ENCODE measurements at places on chromosomes 4 and X.

- DNase-seq: no peak
Measured at GRCh38 chrX:1351981-1352714, 15.6 kb downstream of the IL3RA start.

DNA sequence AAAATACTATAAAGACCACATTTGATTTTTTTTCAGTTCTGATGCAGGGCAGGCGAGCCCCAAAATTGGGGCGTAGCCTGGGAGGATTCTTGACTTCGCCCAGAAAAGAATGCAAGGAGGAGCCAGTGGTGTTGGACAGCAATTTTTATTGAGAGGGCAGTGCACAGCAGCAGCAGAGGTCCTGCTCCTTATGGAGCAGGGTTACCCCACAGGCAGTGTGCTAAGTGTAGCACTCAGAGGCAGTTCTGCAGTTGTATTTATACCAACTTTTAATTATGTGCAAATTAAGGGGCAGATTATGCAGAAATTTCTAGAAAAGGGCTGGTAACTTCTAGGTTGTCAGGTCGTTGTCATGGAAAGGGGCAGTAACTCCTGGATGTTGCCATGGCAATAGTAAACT is 69.9 kb downstream of the GASK1B start:
- DNase-seq: no peak

GRCh38 chrX:44705817-44706551 is 137.8 kb upstream of the DUSP21 start:
- no peak for DNase-seq

- no peak for DNase-seq
Measured at GRCh38 chrX:22325096-22325495, 52.4 kb downstream of the CBLL2 start.

DNA sequence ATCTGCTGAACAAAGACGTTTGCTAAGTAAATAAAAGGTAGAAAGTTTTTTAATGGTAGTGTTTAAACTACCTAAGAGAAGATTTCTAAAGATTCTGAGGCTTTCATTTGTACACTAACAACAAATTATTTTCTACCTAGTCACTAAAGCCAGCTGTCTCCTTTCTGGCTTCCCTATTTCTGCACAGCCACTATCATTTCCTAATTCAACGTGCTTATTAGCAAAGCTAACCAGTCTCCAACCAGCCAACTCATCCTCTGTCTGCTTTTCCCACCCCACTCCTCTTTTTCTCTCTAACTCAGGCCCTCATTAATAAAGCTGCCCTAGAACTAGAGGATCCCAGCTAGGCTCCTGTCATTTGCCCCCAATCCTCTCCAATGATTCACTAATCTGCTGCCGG is 118.2 kb downstream of the ZNF827 start:
- DNase-seq: no peak

GRCh38 chr4:168707205-168707604 is 210.4 kb downstream of the PALLD start:
- DNase-seq: no peak

- DNase-seq: no peak
Measured at GRCh38 chr4:40434126-40434687, 99.1 kb downstream of the CHRNA9 start.

- DNase-seq: no peak
Measured at GRCh38 chrX:53317365-53318069, 36.1 kb upstream of the IQSEC2 start.

- no peak for DNase-seq
Measured at GRCh38 chr4:62495032-62495431, 1294.9 kb downstream of the ADGRL3 start.

- no peak for DNase-seq
Measured at GRCh38 chr4:113071274-113071673, 21.8 kb downstream of the ANK2 start.

GRCh38 chrX:78066110-78066509 is 37.9 kb upstream of the PGK1 start:
- DNase-seq: no peak

DNA sequence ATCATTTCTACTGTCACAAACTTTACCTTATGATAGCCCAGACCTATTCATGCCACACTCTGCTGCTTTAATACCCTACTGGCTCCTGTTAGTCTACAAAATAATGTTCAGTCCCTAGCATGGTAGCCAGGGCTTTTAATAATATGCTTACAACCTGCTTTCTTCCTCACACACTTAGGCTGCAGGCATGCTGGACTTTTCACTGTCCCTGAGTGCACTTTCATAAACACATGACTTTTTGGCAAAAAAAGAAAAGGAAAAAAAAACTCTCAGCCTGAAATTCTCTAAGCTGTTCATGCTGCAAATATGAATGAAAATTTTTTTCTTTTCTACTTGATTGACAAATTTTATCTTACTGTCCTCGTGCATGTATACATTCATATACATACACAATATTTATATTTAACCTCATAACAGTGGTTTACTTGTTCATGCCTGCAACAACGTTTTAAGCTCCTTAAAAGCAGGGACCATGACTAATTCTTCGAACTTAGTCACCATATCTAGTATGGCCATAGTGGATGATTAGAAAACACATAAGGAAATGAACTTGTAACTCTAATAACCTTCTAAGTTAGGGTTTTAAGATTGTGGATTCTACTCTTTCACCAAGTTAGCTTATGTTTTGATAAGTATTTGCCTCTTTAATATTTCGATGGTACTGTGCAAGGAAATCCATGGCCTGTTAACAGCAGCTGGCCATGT is 229.5 kb downstream of the SPCS3 start:
- no peak for DNase-seq

DNA sequence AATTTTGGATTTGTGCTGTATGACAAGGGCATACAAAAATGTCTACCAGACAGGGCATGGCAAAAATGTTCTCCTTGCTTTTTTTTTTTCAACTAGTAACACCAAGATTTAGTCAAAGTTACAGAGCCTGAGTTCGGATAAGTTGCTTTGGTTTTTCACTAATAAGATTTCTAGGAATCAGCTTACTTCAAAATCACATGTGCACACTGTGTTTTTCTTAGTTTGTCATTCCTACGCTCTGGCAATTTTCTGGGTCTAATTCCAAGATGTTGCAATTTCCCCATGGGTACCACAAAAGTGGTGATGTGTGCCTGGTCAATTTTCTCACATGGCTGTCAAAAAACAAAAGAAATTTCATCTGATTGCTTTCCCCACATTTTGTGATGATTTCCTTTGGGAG is 6.3 kb downstream of the C1QTNF7 start:
- DNase-seq: no peak

- DNase-seq: no peak
Measured at GRCh38 chrX:136762820-136763452, 17.8 kb downstream of the ARHGEF6 start.

DNA sequence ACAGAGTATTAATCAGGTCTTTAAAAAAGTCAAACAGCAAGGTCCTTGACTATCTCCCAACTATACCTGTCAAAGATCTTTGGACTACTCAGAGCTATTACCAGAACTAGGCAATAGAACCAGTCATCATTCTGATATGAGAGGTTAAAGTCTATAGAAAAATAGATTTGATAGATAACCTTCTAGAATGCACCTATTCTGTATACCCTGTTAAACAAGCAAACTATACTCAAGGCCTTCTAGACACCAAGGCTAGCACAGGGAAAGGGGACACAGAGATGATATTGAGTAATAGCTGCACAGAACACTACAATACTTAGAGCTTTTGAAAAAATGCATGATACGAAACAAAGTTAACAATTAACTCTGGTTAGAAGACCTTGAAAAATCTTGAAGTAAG is 149.5 kb downstream of the NR3C2 start:
- no peak for DNase-seq

DNA sequence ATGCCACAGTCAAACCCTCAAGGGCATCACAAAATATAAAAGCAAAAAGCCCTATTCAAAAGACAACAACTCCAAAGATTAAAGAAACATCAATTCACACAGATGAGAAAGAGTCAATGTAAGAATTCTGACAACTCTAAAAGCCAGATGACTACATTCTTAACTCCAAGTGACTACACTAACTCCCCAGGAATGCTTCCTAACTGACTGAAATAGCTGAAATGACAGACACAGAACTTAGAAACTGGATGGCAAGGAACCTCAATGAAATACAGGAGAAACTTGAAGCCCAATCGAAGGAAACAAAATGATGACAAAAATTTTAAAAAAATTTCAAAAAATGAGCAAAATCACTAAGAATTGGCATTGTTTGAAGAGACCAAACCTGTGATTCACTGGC is 1047.6 kb upstream of the PCDH10 start:
- no peak for DNase-seq

DNA sequence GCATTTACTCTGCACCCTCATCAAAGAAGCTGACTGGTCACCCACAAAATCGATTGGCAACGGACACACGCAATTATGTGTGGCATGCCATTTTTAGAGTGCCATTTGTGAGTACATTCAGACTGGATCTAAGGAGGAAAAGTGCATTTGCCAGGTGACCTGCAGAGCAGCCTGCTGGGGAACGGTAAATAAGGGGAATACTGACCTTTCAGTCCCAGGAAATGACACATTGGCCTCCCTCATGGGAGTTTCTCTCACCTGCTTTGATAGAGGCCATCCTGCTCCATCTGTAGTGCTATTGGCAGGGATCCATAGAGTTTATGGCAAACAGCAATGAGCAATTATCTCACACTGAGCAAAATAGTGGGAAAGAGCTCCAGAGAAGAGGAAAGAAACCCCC is 127.8 kb downstream of the DDX53 start:
- no peak for DNase-seq

DNA sequence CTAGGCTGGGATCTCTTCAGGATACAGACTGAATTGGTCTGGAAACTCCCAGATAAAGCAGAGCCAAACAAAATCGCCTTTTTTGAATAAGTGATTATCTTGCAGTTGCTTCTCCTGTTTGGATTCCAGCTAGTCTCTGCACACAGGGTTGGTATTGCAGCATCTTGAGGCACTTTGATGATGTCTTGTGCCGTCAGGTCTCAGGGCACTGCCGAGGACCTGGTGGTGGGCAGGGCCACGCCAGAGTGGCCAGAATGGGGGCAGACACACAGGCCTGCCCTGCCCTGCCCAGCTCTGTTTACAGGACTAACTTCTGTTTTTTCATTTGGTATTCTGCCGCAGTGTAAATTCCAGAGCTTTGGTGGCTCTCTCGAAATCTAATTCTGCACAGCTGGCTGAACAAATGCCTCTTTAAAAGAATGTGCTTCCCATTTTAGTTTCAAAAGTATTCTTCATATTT is 276.1 kb downstream of the NR3C2 start:
- no peak for DNase-seq

- DNase-seq: no peak
Measured at GRCh38 chrX:51608126-51608525, 10.6 kb downstream of the CENPVL3 start.

DNA sequence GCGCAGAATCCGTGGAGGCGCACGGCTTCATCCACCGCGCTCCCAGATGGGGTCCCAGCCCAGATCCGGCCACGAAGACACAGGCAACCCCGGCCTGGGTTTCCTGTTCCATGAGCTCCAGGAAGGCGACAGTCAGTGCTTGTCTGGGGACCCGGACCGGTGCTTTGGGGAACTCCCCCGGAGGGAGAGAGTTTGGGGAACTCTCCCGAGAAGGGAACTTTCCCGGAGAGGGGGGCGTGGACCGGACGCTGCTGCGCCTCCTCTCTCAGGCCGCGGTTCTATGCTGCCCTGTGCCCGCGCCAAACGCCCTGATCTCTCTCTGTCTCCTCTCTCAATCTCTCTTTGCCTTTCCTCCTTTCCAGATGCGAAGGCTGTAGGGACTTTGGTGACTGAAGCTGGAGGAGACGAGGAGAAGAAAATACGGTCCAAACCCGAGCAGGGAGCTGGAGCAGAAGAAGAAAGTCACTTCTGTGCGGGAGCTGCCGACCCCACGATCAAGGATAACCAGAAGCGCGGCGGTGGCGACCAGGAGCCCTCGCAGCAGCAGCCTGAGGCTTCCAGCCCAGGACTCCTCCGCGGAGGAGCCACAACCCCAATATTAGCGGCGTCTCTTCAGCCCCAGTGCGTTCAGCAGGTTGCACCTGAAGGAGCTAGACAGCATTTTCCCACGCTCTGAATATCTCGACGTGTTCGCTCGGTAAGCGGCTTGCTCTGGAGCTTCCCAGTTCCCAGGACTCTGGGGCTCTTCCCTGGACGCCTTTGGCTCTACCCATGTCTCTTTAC is 47.6 kb upstream of the NKAP start:
- DNase-seq: no peak

GRCh38 chrX:9581771-9582385 is 117.0 kb downstream of the TBL1X start:
- no peak for DNase-seq

- DNase-seq: no peak
Measured at GRCh38 chrX:154019061-154019621, 561 bp downstream of the IRAK1 start.
